ENCODE measurements at places on chromosomes 2 and 18.

GRCh38 chr2:237411683-237412423 is 2.1 kb downstream of the COL6A3 start:
- no peak for DNase-seq

DNA sequence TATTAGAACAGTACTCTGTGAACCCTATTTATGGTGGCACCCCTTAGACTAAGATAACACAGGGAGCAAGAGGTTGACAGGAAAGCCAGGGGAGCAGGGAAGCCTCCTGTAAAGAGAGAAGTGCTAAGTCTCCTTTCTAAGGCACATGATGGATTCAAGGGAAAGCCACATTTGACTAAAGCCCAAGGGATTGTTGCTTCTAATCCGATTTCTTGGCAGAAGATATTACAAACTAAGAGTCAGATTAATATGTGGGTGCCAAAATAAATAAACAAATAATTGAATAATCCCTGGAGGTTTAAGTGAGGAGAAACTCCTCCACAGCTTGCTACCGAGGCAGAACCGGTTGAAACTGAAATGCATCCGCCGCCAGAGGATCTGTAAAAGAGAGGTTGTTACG is 333.2 kb downstream of the SOX11 start:
- DNase-seq: no peak

GRCh38 chr18:77059294-77059916 is 73.2 kb downstream of the MBP start:
- DNase-seq: no peak

DNA sequence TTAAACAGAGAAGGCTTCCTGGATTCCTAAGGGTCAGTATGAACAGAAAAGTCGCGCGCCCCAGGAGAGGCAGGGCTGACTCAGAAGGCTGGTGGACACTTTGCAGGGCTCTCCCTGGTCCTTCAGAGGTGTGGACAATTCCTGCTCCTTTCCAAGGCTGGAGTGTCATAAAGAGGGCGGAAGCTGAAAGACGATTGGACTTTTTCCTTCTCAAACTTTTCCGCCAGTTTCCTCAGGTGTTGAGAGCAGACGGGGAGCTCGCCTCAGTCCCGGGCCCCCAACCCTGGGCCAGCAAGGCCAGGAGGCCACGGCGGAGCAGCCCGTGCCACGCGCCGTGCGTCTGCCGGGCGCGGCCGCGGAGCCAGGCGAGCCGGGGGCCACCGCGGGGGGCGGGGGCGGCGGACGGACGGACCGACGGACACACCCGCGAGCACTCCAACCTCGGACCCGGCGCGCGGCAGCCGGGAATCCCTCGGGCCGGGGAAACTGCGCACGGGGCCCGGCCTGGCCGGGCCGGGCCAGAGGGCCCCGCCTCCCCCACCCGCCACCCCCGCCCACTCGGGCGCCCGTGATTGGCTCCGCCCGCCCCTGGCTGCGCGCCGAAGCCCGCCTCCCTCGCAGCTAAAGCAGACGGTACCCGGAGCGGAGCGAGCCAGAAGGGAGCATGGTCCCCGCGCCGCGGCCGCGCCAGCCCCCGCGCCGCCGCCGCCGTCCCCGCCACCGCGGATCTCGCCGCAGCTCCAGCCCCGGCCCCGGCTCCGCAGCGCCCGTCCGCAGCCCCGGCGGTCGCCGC is at the start of gene KLHL29:
Gene KLHL29, plus strand, starts transcription at position 629 of the 793 bp plus-strand sequence. CDS start 177,018 bp downstream, outside the sequence.
- DNase-seq: peak; percentile 28

DNA sequence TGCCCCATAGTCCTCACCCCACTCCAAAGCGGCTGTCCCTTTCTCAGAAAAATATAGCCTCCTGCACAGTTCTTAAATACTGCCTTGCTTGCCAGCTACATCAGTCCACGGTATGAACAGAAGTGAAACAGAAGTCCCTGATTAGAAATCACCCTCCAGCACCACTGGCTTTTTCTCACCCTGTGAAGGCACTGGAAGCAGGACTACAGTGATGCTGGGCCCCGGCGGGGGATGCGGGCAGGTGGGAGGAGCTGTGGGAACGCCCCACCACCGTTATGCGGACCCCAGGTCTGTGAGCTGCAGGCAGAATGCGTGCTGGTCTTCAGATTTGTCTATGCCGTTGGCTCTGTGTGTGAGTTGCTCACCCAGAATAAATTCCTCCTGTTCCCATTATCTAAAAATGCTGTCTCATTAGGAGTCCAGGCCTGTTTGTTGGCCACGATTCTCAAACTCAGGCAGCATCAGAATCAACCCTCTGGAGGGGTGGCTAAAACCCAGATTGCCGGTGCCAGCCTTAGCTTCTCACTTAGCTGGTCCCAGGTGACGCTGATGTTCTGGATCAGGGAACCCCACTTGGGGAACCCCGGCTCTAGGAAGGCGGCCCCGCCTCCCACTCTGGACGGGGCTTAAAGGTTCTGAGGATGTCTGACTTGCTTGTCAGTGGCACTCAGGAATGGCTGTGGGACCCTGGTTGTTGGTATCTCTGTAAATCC is 224.8 kb upstream of the PXDN start:
- DNase-seq: no peak

DNA sequence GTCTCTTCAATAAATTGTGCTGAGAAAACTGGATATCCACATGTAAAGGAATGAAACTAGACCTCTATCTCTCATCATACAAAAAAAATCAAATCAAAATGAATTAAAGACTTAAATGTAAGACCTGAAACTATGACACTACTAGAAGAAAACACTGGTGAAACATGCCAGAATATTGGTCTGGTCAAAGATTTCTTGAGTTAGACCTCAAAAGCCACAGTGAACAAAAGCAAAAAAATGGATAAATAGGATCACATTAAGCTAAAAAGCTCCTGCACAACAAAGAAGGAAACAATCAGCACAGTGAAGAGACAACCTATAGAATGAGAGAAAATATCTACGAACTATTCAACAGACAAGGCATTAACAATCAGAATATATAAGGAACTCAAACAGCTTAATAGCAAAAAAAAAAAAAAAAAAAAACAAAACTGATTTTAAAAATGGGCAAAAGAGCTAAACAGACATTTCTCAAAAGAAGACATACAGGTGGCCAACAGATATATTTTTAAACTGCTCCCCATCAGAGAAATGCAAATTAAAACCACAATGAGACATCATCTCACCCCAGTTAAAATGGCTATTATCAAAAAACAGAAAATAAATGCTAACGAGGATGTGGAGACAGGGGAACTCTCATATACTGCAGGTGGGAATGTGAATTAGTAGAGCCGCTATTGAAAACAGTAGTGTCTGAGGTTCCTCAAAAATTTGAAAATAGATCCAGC is 66.3 kb downstream of the NCKAP1 start:
- DNase-seq: no peak

GRCh38 chr18:54125429-54125828 is 99.0 kb downstream of the MBD2 start:
- DNase-seq: no peak

DNA sequence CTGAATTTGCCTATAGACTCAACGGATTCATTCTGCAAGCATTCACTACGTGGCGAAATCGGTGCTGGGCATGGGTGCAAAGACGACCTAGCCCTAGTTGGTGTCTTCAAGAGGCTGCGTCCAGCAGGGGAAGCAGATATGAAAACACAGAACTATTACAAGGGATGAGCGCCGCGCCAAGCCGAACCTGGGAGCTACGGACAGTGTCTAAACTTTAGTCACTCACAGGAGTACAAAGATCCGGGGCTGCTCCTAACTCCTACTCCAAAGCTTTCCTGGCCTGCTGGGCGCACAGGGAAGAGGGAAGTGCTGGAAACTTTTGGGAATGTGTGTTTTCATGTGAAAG is 732 bp upstream of the ANXA4 start:
- DNase-seq: no peak

All from stimulated activated CD4-positive, alpha-beta T cell treated with anti-CD3 and anti-CD28 coated beads, Interleukin-1b, Interleukin-23, amount 100 ng/mL, for 1 hour (primary cell).